CD4-positive, alpha-beta memory T cell (primary cell): ENCODE measurements at places on chromosomes 12 and 14.
A peak's percentile ranks its signal among the peaks of the same experiment; 100 is the strongest.

GRCh38 chr12:81231574-81232368, 153.9 kb downstream of the ACSS3 start:
- DNase-seq = no peak

DNA sequence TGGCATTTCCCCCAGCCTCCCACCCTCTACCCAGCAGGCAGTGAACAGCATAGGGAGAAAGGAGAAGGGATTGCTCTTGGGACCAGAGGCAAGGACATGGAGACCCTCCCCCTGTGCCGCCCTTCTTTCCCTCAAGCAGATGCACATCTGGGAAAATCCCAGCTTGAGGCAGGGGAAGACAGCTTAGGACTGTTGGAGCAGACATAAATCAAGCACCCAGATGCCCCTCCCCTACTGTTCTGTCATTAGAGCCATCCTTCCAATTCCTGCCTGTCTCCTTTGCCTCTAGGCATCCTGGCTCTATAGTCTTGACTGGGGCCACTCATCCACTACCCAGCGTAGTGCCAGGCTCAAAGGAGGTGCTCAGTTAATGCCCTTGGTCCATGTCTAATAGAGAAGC, 7.5 kb upstream of the CISTR start:
- DNase-seq = no peak

- DNase-seq = no peak
Measured at GRCh38 chr12:75964150-75964549, 67.4 kb downstream of the PHLDA1 start.

GRCh38 chr14:70170976-70171375, 17.8 kb downstream of the SLC8A3 start:
- no peak for DNase-seq

GRCh38 chr12:129903956-129904829, at the start of gene TMEM132D:
Gene TMEM132D, minus strand, starts transcription at chr12:129904025.
- DNase-seq = no peak

- no peak for DNase-seq
Measured at GRCh38 chr12:52636592-52637258, 15.3 kb downstream of the KRT2 start.

GRCh38 chr12:8996682-8997405, 7.5 kb downstream of the KLRG1 start:
- DNase-seq = peak; percentile 4

- no peak for DNase-seq
Measured at GRCh38 chr12:13487326-13487725, 290.8 kb downstream of the EMP1 start.

- no peak for DNase-seq
Measured at GRCh38 chr12:50922820-50923219, 29.5 kb upstream of the HIGD1C start.

DNA sequence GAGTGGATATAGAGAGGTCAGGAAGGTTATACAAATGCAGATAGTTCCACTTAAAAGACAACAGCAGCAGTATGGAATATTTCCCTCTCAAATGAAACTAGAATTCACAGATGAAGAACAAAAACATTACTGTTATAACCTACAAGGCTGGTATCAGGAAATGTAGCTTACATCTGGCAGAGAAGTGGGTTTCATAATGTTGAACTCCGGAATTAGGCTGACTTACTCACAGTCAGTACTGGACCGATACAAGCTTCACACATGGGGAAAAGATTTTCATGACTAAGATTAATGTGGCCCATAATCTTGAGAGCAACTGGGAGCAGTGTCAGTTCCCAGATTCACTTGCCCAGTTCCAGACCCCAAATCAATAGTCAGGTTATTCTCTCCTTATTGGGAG, 353.9 kb downstream of the DUSP6 start:
- no peak for DNase-seq

DNA sequence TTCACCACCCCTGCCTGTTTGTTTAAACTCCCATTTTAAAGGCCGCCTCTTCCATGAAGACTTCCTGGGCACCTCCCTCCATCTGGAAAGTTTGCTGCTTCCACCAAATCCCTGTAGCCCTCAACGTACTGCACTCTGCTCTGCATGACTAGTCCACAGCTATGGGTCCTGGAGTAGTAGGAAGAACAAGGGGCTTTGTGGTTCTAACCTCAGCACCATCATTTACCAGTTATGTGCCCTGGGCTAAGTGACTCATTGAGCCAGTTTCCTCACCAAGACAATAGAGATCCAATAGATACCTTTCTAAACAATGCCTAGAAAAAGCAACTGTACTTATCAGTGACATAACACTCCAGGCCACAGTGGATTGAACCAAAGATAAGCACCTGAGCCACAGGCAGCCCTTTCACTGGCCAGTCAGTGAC, 8.5 kb upstream of the LTBP2 start:
- peak; percentile 65 for DNase-seq

GRCh38 chr12:104567832-104568486, 111.2 kb downstream of the CHST11 start:
- DNase-seq = no peak

GRCh38 chr14:102235275-102235897, 69.6 kb downstream of the MOK start:
- DNase-seq = peak; percentile 67

- no peak for DNase-seq
Measured at GRCh38 chr14:48251290-48251689, 575.9 kb upstream of the MDGA2 start.

DNA sequence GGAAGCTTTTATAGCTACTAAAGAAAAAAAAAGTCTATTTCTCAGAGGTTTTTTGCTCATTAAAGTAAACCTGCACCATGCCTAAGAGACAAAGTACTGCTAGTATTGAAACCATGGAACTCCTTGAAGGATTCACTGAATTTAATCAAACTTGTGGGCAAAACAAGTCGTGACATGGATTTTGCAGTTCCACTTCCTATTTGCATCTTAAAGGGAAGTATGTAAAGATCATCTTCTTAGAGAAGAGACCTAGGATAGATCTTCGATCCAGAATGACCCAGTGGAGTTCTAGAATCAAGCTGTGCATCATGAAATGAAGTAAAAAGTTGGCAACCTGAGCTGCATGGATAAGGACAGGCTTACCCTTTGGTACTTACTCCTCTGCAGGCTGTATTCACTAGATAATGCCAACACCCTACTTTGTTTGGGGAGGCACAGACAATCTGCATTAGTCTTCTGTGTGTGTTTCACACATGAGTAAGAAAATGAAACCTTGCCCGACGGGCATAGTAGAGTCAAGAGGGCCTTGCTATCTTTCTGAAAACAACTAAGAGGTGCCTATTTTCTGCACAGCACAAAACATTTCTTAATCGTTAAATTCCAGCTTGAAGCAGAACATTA, 1.9 kb downstream of the GNG2 start:
- no peak for DNase-seq

DNA sequence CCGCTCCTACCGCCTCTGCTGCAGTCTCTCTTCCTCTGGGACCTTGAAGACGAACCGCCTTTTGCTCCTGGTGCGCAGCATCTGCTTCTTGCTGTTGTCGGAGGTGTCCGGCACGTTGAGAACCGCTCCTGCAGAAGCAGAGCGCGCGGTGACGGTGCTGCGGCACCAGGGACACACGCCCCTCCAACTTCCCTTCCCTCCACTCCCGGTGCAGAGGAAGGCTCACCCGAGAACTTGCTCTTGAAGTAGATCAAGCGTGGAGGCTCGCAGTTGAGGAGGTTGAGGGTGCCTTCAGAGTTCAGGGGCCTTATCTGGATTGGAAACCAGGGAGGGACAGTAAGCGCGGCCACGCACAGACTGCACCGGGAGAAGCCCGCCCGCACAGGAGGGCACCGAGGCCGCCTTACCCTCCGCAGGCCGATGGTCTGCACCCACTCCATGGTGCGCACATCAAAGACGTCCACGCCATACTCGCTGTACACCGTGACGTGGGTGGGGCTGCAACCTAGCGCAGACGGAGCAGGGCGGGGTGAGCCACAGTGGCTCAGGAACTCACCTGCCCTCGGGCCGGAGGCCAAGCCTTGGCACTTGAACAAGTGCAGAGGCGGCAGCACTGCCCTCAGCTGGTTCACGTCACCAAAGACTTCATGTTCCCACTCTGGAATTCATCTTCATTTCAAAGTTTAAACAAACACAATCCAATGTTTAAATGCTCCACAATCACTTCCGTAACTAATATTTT, 17.5 kb downstream of the AMN start:
- DNase-seq = no peak

GRCh38 chr12:32379213-32379612, 20.1 kb upstream of the FGD4 start:
- DNase-seq = no peak

DNA sequence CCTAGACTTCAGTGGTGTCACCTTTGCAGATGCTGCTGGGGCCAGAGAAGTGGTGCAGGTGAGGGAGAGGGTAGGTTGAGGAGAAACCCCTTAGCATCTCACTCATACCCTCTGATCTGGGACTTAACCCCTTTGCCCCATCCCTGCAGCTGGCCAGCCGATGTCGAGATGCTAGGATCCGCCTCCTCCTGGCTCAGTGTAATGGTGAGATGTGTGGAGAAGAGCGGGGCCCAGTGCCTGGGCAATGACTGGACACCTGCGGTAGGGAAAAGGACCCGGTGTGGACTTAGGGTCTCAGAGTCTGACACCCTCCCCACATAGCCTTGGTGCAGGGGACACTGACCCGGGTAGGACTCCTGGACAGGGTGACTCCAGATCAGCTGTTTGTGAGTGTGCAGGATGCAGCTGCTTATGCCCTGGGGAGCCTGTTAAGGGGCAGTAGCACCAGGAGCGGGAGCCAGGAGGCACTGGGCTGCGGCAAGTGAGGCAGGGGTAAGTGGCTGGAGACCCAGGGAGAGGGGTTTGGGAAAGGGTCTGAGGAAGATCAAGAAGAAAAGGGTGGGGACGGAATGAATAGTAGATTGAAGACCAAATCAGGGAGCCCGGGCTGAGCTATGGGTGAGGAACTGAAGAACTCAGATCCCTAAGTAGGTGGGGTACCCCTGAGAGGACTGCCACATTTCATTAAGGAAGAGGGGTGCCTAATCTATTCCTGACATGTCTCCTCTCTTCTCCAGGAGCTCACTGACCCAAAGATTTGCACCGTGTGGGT, 7.6 kb downstream of the B4GALNT1 start:
- DNase-seq = no peak

DNA sequence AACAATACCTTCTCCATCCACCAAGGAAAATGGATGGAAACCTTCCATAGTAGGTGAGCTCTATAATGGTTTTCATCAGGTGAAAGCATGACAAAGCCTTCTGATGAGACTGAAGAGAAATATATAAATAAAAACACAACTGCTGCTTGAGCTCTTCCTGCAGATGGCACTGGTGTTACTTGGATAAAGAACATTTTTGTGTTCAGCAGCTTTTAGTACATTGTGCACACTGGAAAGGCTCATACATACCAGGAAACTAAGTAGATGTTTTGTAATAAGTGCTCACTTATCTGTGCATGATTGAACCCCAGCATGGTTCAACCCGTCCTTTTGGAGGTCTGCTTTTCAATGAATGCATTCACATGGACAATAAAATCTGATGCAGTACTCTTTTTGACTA, 357.3 kb upstream of the MIS18BP1 start:
- no peak for DNase-seq

- DNase-seq = peak; percentile 51
Measured at GRCh38 chr14:105944632-105945610, 418.5 kb downstream of the TMEM121 start.

DNA sequence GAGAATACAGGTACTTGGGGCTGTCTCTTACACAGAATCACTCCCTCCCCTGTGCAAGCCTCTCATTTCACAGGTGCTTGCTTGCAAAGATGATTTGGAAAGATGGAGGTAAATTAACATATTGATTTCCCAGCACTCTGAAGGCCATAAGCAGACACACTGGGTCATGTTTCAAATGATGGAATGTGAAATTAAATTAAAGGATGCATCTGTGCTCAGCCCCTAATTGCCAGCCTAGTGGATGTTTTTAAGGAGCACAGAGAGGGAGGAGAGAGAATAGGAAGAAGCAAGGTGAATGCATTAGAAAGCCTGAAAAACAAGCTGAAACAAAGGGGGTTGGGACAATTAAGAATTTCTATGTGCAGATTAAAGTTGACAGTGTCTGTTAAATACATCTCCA, 96.1 kb upstream of the GRIP1 start:
- DNase-seq = no peak

DNA sequence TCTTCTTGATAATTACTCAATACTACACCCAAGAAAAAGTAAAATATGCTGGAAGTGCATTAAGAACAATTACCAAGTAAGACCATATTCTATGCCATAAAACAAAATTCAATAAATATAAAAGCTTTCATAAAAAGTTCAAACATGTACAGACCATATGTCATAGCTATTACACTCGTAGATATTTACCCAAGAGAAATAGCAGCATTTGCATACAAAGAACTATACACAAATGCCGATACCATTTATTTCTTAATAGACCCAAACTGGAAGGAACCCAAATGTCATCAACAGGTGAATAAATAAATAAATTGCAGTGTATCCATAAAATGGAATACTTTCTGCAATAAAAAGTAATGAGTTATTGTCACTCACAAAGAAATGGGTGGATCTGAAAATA, 78.3 kb upstream of the SLC16A7 start:
- no peak for DNase-seq

DNA sequence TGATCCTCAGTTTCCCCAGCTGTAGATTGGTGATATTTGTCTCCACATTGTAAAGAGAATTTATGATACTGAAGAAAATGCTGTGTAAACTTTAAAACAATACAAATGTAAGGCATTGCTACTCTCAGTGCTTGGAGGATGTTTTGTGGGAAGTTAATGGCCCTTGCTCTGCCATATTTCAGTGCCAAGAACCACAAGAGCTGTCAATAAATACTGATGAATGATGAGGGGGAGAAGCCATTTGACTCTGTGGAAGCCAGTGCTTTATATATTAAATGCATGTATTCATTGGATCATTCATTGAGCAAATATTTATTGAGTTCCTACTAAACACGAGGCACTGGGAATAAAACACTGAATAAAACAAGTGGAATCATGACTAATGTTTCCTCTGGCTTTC, 30.8 kb downstream of the CACNA1C start:
- DNase-seq = no peak

- DNase-seq = no peak
Measured at GRCh38 chr12:29782871-29783772, 620 bp downstream of the TMTC1 start.

DNA sequence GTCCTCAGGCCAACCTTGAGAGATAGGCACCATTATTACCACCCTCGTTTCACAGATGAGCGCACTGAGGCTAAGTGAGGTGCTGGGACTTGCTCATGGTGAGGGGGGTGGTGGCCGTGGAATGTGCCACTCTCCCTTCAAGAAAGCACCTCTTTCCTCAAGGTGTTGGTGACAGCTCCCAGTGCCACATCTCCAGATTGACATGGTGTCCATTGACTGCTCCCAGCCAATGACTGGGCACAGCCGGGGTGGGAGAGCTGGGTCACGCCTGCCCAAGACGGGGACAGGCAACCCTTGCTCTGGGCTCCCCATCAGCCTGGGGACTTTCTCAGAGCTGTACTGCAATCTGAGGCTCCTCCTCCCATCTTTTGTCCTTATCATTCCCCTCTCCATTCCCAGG, 21.0 kb upstream of the MYL2 start:
- no peak for DNase-seq

- peak; percentile 52 for DNase-seq
Measured at GRCh38 chr12:12723681-12724420, 6.7 kb downstream of the CDKN1B start.

- no peak for DNase-seq
Measured at GRCh38 chr12:5581616-5582015, 149.7 kb downstream of the NTF3 start.
